ENCODE measurements at places on chromosomes 3 and 15.
A peak's percentile ranks its signal among the peaks of the same experiment; 100 is the strongest.

GRCh38 chr15:27017168-27017809 lies 46.3 kb downstream of the GABRG3 start:
- peak; percentile 83 for DNase-seq

GRCh38 chr15:75727851-75728715 lies 15.4 kb upstream of the CSPG4 start:
- DNase-seq = peak; percentile 69

DNA sequence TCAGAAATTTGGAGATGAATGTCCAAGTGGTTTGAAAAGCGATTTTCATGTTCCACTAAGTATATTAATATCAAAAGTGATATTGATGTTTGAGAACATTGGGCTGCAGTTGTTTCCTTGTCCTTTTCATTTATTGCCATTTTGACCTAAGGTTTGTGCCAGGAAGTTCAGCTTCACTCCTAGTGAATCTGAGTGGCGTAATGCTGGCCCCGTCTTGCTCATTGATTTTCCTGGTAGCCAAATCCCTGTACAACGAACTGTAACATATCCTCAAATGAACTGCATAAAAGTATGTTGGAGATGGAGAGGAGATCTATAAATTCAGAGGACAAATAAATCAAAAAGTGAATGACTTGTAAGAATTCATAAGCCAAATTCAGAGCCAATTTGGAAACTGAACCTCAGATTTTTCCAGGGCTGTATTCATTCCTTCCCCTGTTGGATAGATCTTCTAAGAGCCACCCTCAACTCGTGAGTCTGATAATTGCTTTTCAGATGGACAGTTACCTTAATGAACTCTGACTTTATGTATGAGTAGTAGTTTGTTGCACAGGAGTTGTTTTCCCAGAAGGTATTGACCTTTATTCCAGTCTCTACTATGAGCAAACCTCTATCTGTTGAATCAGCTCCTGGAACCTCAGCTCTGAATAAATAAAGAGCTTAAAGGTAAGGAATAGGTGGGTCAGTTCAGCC lies 72.8 kb downstream of the ITPR1 start:
- no peak for DNase-seq

DNA sequence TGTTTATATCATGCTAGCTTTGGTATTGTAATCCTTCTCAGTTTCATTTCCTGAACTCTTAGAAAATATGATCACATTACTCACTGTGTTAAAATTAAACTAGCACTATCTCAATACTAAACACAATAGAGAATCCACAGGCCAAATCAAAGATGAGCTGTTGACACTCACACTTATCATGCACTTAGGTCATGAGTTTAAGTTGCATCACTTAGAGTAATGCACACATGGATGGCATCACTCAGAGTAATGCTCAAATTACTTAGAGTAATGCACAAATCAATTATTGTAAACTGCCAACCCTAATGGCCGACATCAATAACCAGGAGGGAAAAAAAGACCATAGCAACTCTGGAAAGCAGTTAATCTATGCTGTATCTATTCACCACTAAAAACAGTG lies 40.0 kb upstream of the MCF2L2 start:
- DNase-seq = no peak

GRCh38 chr3:157075693-157076420 lies 84.1 kb downstream of the CCNL1 start:
- DNase-seq = no peak

DNA sequence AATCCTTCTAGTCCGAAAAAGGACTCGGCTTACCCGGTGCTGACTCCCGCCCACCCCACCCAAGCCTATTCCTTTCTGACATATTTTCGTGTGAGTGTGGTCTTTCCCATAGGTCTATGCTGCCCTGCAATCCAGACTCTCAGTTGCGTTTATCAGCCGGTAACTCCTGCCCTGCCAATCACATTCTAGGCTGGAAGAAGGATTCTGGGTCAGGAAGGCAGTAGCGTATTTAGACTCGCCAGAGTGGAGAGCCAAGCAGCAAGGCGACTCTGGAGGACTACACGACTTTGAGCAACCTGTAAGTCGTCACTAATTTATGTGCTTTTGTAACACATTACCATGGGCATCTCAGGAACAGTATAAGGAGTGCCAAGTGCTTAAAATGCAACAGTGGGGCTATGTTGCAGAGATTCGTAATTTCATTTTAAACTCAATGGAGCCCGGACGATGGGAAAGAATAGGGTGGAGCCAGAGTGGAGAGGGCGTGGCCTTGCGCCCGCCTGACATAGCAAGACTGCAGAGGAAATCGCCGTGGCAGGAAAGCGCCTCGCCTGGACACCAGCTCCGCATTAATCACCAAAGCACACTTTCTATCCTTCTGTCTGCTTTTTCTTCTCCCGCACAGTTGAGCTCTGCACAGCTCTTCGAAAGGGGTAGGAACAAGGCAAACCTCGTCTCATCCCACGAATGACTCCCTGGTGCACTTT lies 1044.2 kb downstream of the AGBL1 start:
- no peak for DNase-seq

GRCh38 chr15:96849271-96849900 lies 518.9 kb downstream of the NR2F2 start:
- DNase-seq = no peak

- DNase-seq = no peak
Observed at GRCh38 chr15:101168463-101168824, 83.4 kb downstream of the CHSY1 start.

DNA sequence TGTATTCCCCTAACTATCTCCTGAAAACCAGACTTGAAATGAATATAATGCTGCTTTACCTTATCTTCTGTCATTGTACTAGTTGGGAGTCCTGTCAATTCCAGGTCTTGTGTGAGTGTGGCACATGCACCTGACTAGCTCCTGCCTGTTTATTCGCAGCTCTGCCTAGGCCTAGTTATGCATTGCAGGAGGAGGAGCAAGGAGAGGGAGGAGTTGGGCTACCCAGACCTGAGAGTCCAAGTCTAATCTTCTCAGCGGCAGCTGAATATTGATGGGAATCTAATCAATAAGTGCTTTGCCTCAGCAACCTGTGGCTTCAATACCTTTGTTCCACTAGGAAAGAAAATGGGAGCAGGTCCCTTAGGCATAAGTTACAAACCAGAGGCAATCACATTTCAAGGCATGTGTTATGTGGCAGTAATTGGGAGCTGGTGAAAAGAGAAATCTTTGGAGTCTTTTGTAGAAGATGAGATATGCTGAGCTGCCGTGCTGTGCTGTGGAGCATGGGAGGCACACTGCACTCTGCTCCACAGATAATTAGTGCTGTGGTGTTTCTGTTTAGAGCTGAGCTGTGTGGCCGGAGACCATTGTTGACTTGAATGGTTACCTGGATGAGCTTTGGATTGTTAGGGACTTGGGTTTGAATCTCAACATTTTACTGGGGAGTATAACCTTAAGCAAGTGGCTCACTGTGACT lies at the start of gene SLC2A2:
Gene SLC2A2 (minus strand): TSS at position 124 of the 697 bp plus-strand sequence. CDS start 50 bp downstream, at position 74.
- peak; percentile 36 for DNase-seq

DNA sequence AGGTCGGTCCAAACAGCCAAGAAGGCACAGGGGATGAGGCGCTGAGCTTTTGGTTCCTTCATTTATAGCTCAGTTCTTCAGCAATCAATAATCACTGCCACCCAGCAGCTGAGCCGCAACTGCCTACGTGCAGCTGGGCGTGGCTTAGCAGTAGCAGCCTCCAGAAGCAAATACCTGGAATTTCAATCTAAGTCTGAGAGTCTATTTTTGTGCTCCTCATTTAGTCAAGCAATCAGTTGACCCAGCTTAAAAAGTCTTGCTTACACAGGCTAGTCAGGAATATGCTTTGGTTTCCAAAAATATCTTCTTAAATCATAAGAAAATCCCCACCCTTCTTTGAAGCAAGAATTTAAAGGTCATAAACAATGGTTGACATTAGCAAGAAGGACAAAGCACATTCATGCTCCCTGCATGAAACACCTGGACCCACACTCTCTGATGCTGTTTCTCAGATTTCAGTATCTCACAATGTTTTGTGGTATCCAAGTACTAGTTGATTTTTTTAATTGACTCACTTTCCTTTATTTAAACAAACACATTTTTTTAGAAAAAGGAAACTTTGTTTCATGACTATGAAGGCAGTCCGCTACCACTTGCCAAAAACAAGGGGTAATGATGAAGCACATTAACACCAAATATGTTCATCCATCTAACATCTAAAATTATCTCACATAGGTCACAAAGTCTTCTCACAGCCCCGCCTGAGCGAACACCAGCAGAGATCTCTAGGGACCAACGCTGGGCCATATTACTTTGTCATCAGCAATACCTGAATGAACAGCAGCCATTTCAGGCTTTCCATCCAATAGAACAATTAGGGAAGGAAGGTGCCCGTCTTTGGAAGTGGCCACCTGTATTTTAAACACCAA lies 106.1 kb downstream of the OXNAD1 start:
- peak; percentile 15 for DNase-seq

DNA sequence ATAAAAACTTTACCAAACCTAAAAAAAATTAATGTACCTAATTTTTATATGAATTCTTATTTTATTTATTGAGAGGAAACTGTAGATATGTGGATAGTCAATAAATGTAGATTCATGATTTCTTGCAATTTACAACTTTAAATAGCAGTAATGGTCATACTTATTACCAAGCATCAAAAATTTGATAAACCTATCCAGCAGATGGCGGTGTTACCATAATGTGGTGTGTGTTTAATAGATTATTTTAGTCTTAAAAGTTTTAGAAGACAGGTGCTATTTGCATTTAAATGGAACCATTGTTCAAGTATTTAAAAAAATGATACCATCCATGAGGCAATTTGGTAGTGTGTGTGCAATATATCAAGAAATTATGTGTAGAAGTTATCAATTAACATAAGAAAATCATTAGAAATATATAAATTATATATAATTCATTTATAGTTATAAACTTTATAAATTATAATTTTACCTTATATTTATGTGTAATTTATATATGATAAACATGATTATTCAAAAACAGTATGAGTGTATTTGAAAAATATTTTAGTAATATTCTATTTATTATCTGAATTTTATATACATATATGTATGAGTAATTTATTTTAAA lies 176.0 kb upstream of the BCHE start:
- DNase-seq = peak; percentile 14

- DNase-seq = no peak
Observed at GRCh38 chr15:88623061-88623460, 1.9 kb downstream of the AEN start.

DNA sequence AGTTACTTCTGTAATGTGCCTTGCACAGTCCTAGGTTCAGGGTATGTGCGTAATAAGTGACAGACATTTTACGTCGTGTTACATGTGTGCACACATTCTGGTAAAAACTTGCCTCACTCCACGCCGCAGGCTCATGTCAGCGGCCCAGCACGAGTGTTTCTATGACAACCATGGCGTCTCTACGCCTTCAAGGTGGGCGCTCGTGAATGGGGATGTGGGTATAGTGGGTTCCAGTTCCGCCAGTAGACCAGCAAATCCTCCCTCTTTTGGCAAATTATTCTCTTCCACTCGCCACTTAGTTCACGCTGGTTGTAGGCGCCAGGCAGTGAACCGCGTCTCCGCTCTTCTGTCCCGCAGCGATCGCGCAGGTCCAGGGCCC lies 40.3 kb downstream of the CHST14 start:
- no peak for DNase-seq

DNA sequence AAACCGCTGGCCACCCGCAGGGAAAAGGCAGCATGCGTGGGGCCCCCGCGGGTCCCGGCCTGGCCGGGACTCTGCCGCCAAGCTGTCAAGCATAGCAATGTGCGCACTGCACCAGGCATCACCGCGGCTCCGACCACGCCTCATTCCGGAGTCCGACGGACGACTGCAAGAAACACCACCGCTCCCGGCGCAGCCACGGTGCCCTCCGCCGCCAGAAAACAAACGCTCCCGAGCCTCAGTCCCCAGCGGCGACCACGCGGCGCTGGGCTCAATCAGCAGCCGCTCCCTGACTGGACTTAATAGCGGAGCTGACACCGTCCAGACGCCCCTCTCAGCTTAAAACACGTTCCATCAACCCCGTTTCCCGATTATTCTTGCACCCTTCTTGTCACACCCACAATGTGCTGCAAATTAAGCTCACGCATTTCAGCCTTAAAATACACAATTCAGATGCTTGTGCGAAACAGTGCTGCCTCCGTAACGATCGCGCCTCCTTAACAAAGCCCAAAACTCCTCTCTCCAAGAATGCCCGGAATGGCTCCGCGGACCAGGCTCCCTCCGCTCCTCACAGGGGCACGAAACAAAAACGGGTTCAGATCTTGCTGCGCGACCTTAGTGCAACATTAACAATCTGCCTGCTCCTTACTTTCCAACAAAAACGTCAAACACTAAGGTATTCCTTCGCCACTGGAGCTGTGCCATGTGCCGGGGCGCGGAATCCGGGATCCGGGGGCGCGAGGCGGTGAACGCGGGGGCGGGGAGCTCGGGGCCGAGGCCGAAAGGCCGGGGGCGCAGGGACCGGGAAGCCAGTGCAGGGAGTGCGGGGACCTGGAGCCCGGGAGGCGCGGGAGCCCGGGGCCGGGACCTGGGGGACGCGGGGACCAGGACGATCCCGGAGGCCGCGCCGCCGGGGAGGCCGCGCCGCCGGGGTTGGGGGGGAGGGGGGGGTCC lies 655 bp downstream of the CYFIP1 start:
- peak; percentile 29 for DNase-seq

DNA sequence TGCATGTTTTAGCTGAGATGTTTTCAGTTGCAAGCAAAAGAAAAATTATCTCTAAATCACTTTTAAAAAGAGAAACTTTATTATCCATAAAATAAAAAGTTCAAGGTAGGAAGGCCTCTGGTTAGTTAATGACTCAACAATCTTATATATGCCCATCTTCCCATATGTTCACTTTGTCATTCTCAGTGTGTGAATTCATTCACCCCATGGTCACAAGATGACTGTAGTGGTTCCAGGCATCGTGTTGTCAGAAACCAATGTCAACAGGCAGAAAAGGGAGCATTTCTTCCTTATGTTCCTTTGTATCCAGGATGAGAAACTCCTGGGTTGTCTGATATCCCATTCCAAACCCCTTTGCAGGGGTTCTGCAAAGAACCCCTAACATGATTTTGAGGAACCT lies 119.9 kb upstream of the RAP2B start:
- no peak for DNase-seq

DNA sequence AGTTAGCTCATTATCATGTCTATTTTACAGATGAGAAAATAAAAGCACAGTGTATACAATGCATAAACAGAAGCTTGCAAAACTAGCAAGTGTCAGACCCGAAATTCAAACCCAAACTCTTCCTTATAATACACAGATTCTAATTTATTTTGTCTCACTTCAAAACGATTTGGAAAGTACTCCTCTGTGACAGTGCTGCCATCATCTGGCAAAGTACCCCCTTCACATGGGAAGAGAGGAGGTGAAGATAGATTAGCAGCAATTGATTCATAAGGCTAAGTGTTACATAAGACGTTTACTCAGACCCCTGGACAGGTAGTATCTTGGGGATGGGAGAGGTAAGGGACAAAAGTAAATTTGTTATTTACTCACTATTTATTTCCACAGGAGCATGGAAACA lies 744.0 kb upstream of the SGO1 start:
- peak; percentile 47 for DNase-seq

- no peak for DNase-seq
Observed at GRCh38 chr15:73647259-73648013, 14.2 kb upstream of the NPTN start.

GRCh38 chr3:123028233-123028828 lies 768 bp upstream of the SEMA5B start:
- DNase-seq = peak; percentile 59

- no peak for DNase-seq
Observed at GRCh38 chr15:70702584-70702983, 60.8 kb downstream of the UACA start.
